ENCODE measurements at places on chromosomes 7 and 10.

- no peak for DNase-seq
These were observed 124.9 kb downstream of the CLEC2L start for GRCh38 chr7:139648391-139648861.

DNA sequence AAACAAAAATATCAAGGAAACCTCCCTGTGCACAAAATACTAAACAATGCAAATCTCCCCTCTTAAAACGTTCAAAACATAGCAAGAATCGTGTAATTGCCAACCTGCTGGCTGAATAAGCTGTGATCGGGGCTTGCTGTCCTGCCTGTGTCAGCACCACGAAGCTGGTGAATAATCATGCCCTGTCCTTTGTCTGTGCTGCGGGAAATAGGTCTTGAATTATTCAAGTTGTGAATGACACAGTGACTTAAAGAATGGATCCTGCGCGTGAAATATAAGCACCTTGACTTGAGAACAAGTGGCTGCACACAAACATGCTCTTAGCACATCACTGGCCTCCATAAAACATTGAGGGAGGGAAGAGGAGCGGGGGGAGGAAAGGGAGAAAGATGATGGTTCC is 130.2 kb downstream of the OAT start:
- no peak for DNase-seq

DNA sequence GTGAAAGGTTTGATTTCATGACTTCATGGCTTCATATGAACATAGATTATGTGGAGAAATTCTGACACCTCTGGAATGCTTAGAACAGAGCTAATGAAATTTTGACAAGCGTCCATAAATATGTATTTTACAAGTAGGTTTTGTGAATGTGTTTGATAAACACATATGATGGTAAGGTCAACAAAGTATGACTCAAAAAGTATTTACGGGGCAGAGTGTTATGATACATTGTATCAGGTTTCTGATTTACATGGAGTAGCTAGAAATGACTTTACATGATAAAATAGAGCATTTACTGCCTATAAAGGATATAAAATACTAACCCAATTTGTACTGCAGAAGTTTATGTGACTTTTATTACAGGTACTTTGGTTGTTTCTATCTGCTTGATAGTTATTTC is 206.3 kb downstream of the MDFIC start:
- no peak for DNase-seq

DNA sequence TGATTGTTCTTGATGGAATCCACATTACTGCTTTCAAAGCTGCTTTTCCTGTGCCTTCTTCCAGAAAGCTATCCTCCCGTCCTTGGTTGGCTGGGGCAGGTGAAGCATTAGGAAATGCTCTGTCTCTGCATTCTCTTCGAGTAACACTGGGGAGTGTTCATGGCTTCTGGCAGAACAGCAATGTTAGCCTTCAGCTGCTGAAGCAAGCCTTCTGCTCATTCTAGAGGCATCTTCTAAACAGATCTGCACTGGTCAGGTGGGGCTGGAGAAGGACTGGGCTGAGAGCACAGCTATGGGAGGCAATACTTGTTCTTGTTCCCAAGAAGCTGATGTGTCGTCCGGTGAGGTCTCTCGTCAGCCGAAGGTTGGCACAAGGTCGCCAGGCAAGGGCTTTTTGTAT is 80.6 kb downstream of the MGMT start:
- no peak for DNase-seq

GRCh38 chr7:93382362-93382761 is 150.2 kb downstream of the VPS50 start:
- no peak for DNase-seq
